ENCODE measurements at places on chromosomes 7 and 10. TPM values are rescaled to one million over a fixed set of nuclear protein-coding genes. Genes with fewer than 3 reads are reported as not detected.

The ODAD2 gene
- total RNA-seq: not detected

The ZNF804B gene
- not detected for total RNA-seq

The PGAM2 gene
- total RNA-seq: 0.78 TPM

The CHN2 gene
- 0.20 TPM for total RNA-seq

The AKR1C2 gene
- 24.8 TPM for total RNA-seq

The CDC14C gene
- total RNA-seq: not detected

The CEP55 gene
- total RNA-seq: 132 TPM

The AKR1E2 gene
- 18.0 TPM for total RNA-seq

The SFRP4 gene
- total RNA-seq: 0.10 TPM

The PMS2 gene
- total RNA-seq: 17.4 TPM

The IGFBP3 gene
- total RNA-seq: 11.7 TPM

The ENTPD1 gene
- 0.20 TPM for total RNA-seq

The CLEC5A gene
- not detected for total RNA-seq

Data from RPMI7951 (cell line).